ENCODE measurements at places on chromosomes 4 and X.

GRCh38 chr4:3254302-3255131 lies 5.6 kb downstream of the MSANTD1 start:
- no peak for DNase-seq

DNA sequence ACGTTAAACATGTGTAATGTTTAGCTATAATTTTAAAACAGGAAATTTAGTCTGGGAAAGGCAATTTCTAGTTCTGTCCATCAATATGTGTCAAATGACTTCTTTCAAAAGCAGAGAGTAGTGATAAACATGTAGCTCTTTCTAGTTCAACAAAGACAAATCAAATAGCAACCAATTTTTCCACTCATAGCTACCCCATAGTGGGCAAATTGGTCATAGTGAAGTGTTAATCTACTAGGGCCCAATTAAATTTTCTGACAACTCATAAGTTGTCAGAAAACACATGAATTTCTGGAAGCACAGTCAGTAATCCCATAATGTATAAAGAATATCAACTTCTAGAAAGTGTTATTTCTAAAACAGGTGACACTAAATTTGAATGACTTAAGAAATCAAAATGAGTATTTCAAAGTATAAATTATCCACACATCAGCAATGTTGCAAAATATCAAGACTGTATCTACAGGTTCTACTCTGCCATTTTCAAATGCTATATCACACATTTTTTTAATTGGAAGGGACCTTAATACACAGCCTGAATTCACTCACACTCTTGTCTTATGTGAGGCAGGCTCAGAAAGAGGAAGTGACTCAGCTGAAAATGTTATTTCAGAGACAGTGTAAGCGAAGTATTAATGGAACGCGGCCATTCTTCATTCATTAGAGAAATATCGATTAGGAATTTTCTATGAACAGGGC lies 7.7 kb downstream of the OCIAD2 start:
- no peak for DNase-seq

- DNase-seq = no peak
Measured at GRCh38 chr4:1154126-1154522, 18.3 kb downstream of the SPON2 start.

GRCh38 chr4:14562901-14563300 lies 439.4 kb upstream of the CPEB2 start:
- no peak for DNase-seq

DNA sequence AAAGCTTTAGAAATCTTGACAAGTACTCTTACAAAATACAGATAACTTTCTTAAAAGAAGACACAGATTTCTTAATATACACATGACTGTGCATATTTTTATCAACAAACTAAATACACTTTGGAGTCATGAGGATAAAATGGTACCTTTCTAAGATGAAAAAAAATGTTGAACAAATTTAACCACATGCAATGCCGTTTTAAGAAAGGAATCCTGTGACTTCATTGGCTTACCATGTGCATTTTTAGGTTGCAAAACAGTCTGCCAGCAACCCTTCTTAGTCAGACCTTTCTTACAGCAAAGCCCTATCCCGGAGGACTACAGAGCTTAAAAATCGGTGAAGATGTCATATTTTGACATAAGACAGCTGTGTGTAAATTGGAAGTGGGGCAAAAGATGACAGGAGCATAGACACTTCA lies 51.7 kb downstream of the GASK1B start:
- DNase-seq = peak; percentile 99

DNA sequence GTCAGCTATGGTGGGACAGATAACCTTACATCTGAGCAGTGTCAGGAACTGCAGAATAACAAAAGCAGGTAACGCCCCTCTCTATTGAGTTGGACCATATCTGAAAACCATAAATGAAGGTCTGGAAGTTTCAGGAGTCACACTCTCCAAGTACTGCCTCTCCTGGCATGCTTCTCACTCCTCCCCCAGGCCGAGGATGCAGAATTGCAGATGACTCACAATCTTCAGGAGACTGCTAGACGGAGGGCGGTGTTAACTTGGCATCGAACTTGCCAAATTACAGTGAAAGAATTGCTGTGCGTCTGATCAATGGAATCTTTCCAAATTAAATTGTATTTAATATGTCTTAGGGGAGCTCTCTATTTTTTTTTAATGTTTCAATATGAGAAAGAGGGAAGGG lies 67.1 kb upstream of the TRIM2 start:
- DNase-seq = no peak

- DNase-seq = no peak
Measured at GRCh38 chr4:128220286-128221235, 67.1 kb downstream of the PGRMC2 start.

DNA sequence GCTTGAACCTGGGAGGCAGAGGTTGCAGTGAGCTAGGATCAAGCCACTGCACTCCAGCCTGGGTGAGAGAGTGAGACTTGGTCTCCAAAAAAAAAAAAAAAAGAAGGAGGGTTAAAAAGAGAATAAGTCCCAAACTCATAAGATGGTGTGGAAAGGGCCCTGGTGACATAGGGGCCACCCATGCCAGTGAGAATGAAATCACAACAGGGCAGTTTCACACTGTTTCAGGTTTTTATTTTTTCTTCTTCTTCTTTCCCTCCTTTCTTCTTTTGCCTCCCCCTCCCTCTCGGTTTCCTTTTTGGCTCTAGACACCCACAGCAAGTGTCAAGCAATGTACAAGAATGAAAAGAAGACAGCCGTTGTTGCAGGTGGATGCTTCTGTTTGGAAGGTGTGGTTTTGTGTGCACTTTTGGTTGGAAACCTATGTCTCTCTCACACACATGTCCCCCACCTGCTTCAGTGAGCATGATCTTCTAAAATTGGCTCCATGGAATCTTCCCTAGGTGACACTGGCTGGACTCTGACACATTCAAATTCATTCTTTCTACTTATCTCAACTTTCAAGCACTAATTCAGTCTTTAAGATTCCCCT lies 14.4 kb upstream of the TLR8 start:
- DNase-seq = no peak

DNA sequence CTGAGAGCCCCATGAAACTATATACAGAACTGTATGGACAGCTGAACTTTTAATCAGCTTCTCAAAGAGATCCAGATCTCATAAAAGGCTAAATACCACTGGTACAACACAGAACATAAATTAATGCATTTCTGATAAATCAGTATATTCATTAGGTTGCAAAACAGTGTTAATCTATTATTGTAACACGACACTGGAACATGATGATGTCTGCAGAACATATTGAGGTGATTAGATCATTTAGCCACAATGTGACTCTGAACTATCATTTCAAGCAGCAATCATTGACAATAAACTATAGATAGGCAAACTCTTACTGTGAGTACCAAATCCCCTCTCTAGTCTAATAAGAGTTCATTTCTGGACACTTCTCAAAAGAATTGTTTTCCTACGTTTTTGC lies 50.3 kb downstream of the GASK1B start:
- DNase-seq = peak; percentile 57

GRCh38 chr4:147050356-147050765 lies 104.7 kb upstream of the TTC29 start:
- DNase-seq = peak; percentile 30

DNA sequence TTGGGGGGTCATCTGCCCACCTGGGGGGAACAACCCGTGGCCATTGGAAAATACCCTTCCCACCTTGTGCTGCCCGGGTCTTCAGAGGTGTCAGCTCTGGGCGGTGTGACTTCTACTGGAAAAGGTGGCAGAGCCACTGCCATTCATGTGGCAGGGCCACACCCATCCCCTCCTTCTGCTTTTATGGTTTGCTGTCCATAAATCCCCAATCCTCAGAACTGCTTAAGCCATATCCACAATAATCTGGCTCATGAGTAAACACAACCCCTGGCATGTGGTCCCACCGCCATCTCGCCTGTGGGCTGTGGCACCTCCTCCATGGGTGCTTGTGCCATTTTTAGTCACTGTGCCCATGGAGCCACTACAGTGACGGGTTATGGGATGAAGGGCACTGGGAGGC lies 20.6 kb downstream of the SORCS2 start:
- no peak for DNase-seq

GRCh38 chr4:165461159-165461821 lies 82.5 kb downstream of the CPE start:
- DNase-seq = peak; percentile 62

GRCh38 chrX:46831765-46832327 lies 5.0 kb upstream of the RP2 start:
- no peak for DNase-seq

- no peak for DNase-seq
Measured at GRCh38 chrX:150329868-150330267, 33.2 kb upstream of the MAMLD1 start.

DNA sequence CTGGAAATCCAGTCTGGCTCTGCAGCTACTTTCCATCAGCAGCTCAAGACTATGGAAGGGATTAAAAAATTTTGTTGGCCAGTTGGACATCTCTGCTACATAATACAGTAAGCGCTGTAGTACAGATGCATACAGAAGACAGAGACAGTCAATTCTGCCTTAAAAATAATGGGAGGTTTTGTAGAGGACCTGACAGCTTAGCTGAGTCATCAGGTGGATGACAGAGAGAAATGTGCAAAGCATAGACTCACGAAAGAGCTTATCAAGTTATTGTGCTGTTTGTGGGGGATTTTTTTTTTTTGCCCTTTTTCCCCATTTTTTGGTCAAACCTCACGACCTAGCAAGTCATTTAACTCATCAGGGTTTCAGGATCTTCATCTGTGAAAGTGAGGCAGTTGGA lies 149.0 kb upstream of the SCML1 start:
- no peak for DNase-seq

- DNase-seq = no peak
Measured at GRCh38 chr4:17562157-17562556, 14.8 kb upstream of the LAP3 start.

- DNase-seq = peak; percentile 46
Measured at GRCh38 chr4:99403380-99404184, 31.6 kb downstream of the ADH7 start.

DNA sequence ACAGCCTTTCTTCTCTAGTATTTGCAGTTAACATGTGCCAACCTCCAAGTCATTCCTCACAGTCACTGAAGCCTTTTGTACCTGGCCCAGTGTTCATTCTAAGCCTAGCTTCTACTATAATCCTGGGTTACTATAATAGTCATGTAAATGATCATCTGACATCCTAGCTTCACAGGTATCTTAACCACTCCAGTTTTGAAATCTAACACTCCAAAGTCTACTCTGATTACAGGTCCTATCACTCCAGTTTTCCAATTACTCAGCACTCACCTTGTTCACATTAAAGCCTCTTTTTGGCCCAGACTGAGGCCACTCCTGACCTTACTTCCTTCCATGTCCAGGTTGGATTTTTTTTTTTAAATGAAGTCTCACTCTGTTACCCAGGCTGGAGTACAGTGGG lies 87.6 kb upstream of the ZCCHC13 start:
- no peak for DNase-seq

DNA sequence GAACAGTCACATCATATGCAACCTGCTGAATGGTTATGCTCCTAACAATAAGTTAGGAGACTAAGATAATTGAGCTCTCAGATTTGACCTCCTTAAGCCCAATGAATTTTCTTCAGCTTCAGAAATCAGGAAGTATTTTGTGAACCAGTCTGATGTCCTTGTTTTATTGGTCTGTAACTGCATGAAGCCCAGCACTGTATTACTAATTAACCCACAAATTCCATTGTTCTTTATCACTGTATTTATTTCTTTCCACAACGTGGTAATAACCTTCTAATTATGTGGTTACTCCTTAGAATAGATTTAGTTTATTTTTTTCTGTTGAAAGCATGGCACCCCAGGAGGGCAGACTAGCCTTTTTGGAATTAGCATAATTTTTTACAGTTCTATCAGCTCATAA lies 3.9 kb upstream of the MFAP3L start:
- no peak for DNase-seq

DNA sequence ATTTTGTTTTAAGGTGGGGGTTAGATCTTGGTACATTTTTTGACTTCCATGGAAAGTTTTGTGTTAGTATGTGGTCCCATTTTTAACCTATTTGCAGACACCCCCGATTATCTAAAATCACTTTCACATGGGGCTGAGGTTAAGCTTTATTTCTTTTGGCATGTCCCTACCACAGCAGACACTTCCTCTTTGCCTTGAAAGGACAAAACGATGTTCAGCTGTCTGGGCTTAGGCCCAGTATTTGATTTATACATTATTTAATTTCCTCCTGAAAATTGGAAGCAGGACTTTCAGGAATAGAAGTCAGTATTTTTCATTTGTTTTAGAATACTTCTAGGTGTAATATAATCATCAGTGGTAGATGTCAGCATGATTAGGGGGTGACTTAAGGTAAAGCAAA lies 112.4 kb upstream of the SPRY1 start:
- no peak for DNase-seq

DNA sequence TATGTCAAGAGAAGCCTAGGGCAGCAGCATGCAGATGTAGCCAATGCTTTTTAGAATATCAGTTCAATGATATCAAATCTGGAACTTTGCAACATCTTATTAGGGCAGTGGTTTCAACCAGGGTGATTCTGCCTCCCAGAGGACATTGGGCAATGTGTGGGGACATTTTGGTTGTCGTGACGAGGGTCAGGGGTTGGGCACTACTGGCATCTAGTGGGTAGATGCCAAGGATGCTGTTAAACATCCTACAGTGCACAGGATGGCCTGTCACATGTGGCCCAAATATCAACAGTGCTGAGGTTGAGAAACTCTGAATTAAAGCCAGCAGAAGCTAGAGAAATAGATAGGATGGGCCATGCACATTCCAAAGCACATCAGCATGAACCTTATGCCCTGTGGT lies 152.3 kb downstream of the AMELX start:
- DNase-seq = no peak

DNA sequence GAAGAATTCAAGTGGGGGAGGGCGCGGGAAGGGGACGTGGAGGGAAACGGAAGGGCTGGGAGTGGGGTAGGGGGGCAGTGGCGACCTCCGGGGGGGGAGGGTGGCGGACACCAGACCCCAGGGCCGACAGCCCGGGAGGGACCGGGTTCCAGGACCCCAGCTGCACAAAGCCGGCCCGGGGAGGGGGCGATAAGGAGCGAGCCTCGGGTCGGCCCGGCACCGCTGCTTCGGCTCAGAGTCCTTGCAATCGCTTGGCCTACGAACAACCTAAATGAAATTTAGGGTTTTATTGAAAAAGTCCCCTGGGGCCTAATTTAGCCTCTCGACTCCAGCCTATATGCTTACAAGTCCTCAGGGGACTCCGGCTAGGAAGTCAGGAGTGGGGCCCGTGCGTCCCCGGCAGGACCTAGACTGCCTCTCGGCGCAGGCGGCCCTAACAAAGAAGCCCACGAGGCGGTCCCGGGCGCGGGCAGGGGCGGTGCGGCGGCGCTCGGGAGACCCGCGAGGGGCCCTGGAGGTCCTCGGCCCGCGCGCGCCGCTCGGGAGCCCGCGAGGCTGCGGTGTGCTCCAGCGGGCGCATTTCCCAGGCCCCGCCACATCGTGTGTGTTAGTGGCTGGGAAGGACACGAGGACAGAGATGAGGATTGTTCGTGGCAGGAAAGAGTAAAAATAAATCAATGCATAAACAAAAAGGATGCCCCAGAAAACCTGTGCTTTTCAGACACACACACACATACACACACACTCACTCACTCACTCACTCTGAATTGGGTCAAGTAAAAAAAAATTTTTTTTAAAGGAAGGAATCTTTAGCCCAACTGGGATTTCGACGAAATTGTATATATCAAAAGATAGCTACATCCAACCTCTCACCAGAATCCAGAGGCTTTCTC lies 70.0 kb downstream of the MGST2 start:
- DNase-seq = no peak

All from skeletal muscle cell (primary cell).